ENCODE measurements at places on chromosomes 2 and 18.

DNA sequence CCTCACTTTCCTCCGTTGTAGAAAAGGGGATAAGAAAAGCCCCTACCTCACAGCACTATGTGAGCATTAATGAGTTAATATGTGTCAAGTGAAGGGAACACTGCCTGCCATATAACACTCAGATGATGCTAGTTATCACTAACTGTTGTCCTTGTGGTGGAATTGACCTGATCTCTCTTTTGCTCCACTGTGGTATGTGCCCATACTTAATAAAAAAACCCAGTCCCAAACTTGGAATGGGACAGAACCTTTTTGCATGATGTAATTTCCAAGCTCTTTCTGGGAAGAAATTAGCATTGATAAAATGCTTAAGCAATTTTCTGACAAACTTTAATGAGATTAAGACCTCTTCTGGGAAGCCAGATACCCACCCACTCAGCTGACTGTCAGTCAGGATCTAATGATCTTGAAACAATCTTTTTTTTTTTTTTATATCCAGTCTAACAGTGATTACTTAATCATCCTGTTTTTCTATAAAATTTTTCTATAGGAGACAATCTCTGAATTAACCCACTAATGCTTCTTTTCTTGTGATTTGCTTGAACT is 158.7 kb downstream of the ZBTB7C start:
- no peak for DNase-seq

DNA sequence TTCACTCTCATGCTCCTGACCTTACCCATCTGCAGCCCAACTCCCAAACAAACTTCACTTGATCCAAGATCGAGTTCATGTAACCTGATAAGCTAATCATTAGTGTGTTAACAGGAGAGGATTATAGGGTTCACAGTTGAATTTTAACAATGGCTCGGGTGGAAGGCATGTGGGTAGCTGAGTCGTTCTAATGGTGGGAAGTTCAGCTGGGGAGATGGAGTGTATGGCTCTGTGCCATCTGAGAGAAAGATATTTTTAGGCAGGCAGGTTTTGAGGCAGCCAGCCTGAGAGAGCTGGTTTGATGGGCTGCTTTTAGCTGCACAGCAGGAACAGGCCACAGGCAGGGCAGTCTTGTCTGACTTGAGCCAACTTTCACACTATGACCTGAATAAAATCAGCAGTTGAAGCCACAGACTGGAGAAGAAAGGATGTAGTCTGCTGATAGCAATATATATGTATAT is 17.7 kb upstream of the NFE2L2 start:
- no peak for DNase-seq

DNA sequence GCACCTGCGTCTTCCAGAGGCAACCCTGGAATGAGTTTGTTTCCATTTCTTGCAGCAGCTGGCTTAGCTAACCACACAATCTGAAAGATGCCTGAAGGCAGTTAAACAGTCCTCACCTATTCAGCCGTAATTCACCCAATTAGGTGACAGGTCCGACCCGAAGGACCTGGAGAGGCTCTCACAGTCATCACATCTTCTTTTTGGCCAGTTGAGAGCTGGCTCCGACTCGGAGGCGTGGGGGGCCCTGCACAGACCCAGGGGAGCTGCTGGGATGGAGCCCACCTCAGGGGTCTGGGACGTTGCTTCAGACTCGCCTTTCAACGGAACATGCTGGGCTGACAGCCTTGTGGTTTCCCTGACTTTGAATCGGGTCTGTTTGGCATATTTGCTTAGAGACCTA is 187.3 kb downstream of the RTP5 start:
- no peak for DNase-seq

- DNase-seq: no peak
Measured at GRCh38 chr18:52971097-52971496, 631.1 kb downstream of the DCC start.

GRCh38 chr2:233121856-233122255 is 61.7 kb downstream of the INPP5D start:
- no peak for DNase-seq

DNA sequence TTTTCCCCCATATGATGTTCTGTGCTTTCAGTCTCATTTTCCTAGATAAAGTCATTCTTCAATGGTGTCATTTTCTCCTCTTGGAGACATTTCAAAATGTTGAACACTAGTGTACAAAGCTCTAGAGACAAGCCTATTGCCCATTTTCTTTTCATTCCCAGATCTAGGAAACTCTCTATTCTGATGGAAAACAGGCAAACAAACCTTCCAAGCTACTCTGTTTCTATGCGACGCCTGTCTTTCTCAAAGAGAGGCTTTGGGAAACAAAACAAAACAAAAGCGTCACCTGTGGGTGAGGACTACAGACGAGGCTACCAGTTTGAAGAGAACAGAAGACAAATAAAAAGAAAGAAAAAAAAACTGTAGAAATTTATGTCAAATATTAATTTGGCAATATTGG is 311.0 kb downstream of the CBLN2 start:
- DNase-seq: no peak

- no peak for DNase-seq
Measured at GRCh38 chr2:46298522-46299353, 1.5 kb downstream of the EPAS1 start.

- DNase-seq: no peak
Measured at GRCh38 chr2:130378898-130379214, 23.0 kb downstream of the PTPN18 start.

DNA sequence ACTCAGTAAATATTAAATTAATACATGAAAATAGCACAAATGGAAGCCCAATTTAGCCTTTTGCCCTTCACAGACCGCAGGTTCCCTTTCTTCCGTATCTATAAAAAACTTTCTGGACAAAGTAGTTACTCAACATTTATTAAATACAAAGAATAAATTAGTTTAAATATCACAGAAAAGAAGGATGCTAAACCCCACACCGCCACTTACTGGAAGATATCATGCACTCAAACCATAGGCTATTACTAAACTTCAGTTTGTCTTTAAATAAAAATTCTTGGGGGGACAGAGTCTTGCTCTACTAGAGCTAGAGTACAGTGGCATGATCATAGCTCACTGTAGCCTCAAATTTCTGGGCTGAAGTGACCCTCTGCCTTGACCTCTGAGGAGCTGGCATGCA is 120.7 kb upstream of the FHL2 start:
- DNase-seq: no peak

GRCh38 chr2:162938387-162938786 is 99.8 kb upstream of the KCNH7 start:
- DNase-seq: no peak

- no peak for DNase-seq
Measured at GRCh38 chr2:102510791-102511575, 38.0 kb downstream of the SLC9A4 start.

DNA sequence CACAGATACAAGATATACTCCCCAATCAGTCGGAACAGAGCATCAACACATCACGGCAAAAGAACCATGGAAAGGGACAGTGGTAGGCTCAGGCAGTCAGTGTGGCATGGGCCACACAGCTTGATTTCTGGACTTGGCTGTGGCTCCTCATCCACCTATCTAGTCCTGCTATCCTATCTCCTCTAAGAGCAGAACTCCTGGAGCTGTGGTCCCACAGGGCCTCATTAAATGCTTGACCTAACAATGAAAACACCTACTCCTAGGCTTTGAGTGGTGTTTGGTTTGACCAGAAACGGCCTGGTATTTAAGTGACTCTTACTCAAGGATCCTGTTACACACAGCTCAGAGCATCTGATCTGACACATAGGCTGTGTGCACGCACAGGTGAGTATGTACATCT is 33.6 kb upstream of the SMAD2 start:
- DNase-seq: no peak

DNA sequence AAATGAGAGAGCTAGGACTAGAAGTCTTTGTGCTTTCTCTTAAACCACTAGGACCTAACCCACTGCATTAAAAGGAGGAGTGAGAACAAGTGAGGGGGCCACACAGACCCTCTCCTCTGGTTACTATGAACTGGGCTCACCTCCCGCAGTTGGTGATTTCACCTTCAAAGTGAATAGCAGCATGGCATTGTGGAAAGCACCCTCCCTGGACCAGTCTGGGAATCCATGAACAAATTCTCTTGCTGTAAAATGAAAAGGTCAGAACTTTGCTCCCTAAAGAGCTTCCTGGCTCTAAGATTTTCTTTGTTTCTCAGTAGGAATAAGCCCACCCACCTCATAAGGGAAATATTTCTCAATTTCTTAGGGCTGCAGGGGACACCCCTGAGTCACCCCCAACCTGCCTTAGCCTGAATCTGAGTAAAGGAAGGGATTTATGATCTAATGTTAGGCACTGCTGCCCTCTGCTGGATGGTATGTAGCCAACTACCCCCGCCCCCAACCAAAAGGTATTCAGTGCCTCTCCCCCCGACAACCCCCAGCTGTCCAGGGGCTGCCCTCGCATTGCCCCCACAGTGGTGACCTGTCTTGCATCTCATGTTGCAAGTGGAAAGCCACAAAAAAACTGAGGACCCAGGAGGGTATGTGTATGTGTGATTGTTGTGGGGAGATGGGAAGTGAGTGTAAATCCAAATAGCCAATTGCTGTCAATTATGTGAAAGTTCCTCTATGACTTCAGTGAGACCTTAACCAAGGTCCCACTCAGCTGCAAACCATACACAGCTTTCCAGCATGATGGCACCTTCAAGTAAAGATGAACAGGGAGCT is 230.9 kb upstream of the SLC14A2 start:
- peak; percentile 71 for DNase-seq

- DNase-seq: no peak
Measured at GRCh38 chr2:15112216-15112615, 448.9 kb downstream of the NBAS start.

DNA sequence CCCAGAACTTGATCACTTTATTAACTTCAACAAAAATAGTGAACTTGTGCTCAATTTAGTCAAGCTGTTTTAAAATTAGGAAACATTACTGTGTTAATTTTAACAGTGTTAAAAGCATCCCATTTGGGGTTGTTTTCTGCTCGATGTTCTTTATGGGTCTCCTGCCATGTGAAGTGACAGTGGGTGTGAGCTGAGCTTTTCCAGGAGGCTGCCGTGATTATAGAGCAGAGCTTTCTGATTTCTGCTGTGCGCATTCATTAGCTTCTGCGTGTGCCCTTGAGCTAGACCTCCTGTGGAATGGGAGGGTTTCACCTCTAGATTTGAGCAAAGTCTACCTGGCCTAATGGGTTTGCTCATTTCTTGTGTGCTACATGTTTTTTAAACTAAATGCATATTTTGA is 121.5 kb downstream of the WDSUB1 start:
- DNase-seq: no peak

- DNase-seq: no peak
Measured at GRCh38 chr2:160105366-160105765, 43.0 kb upstream of the PLA2R1 start.

DNA sequence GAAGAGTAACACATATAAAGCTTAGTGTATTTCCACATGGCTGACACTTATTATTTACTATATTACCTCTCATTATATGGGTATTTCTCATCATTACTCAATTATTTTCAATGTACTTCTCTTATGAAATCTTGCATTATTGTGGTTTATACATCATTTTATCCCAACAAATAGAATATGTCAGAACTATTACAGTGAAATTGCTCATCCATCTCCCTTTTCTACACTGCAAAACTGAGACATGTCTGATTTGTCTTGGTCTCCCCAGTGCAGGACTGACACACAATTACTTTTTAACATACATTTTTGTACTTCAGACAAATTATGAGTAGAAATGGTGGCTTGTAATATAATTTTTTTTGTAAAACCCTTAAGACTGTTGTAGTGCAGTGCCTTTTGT is 600.9 kb downstream of the PLCL1 start:
- DNase-seq: no peak

DNA sequence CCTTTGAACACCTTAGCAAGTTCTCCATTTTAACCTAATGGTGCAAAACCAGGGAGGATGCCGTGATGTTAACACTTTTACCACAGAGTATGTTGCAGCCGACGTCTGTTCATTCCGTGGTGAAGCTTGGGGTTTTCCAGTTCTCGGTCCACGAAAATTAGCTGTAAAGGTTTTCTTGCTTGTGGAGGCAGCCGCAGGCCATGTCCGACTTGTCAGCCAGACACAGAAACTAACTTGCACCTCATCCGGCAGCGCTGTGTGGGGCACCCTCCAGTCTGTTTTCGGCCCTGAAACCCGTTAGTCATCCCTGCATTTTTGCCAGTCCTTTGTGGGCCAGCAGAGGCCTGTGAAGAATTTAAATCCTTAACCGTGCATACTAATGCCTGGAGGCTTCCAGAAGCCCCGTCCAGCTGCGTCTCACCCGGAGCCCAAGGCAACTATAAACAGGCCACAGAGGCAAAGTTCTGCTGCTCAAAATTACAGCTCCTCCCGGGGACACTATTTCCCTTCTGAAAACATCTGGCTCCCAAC is 70.6 kb downstream of the SH3YL1 start:
- DNase-seq: no peak

DNA sequence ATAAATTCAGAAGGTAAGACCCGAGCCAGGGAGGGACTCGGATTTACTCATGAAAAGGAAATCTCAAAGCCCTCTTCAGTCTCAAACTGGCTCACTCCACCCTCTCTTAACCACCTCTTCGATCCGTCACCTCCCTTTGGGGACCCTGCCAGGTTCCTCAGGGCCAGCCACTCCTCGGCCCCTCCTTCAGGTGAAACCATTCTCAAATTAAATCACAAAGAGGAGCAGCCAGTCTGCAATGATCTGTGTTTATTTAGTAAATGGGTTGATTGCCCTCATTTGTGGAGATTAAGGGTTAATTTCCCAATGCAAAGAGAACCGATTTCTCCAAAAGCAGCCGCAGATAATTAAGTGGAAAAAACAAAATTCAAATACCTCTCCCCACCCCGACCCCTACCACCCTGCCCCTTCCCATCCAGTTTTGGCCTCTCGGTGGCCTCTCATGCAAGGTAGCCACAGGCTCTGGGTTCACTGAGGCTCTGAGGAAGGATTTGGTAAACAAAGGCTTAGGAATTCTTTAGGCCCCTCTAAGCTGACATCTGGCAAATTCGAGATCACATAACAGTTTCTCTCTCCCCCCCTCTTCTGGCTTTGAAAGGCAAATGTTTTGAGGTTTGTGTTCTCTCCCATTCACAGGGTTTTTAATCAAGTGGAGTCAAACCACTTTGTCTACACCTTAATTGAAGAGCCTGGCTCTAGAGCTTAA is 10.3 kb upstream of the FZD7 start:
- DNase-seq: no peak

- DNase-seq: no peak
Measured at GRCh38 chr2:142741764-142742269, 135.6 kb upstream of the KYNU start.

GRCh38 chr2:173448938-173449471 is 94.3 kb downstream of the CDCA7 start:
- peak; percentile 88 for DNase-seq

- no peak for DNase-seq
Measured at GRCh38 chr2:220509096-220509757, 881.8 kb downstream of the SLC4A3 start.

GRCh38 chr2:226790011-226790410 is 9.6 kb downstream of the IRS1 start:
- DNase-seq: no peak

DNA sequence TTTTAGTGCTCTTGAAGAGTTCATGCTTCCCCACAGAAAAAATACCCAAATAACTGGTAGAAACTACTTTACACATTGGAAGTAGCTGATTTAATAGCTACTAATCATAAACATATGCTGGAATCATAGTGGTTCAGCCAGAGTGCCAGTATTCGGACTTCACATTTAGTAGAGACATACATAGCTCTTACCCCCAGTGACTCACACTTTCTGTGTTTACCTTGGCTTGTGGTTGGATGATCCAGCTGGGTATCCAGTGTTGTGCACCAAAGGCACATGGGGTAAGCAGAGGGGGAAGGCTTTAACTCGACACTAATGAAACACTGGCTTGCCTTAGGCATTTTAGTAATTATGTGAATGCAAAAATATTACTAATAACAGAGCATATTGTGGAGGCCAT is 18.1 kb downstream of the ARHGAP28 start:
- no peak for DNase-seq

All from iPS DF 6.9 (cell line).